Hypothalamus (tissue), 51 donors: ENCODE measurements at places on chromosomes 3 and 15.

DNA sequence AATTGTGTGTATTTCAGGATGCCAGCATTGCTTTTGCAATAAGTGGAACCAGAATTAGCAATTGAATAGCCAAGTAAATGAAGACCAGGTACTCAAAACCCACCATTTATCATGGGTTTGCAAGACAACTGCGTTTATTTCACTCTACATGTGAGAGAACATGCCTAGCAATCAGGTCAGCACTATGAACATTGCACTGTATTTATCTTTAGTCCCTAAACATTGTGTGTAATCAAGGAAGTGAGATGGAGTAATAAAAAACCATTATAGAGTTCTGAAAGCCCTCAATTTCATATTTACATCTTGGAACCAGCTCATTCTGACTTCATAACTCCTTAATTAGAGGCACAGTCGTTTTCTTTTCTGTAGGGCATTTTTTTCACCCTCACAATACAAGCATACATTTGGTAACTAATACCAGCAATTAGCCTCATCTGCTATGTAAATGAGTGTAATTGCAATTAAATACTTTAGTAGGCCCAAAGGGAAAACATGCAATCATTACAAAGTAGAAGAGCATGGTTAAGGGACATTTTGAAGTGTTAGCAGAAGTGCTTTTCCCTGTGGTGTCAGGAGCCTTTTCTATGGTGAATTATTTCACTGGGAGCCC lies 153.1 kb upstream of the DPH6 start:
- no peak for DNase-seq

DNA sequence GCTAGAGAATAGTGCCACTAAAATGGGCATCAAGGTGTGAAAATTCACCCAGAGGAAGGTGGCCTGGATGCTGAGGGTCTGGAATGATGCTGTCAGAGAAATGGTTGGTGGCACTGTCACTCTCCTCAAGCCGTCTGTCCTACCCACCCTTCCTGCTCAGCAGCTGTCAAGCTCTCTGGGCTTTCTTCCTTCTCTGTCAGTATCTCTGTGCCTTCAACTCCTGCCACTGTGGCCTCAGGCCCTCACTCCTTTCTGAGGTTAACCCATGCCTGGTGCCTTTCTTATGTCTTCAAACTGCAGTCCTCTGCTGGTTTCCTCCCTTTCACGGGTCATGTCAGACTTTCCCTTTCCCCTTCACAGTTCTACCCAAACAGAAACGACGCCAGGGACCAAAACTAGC lies 4.4 kb downstream of the MYO5C start:
- no peak for DNase-seq

DNA sequence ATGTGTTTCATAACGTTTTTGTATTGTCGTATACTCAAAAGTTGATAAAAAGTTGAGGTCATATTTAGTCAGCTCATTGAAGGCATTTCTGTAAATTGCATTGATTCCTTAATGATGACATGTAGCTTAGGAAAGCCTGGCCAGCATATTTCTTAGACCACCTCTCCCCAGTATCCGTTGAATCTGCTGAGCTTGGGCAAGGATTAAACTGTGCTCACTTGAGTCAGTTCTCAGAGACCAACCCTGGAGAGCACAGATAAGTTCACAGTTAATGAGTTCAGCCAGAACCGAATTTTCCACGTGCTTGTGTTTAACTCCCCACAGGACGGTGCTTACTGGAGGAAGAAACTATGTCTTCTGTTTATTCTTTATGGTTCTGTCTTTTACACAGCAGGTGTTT lies 132.7 kb downstream of the SLC25A26 start:
- no peak for DNase-seq

GRCh38 chr3:153927107-153927506 lies 194.1 kb upstream of the ARHGEF26 start:
- no peak for DNase-seq

DNA sequence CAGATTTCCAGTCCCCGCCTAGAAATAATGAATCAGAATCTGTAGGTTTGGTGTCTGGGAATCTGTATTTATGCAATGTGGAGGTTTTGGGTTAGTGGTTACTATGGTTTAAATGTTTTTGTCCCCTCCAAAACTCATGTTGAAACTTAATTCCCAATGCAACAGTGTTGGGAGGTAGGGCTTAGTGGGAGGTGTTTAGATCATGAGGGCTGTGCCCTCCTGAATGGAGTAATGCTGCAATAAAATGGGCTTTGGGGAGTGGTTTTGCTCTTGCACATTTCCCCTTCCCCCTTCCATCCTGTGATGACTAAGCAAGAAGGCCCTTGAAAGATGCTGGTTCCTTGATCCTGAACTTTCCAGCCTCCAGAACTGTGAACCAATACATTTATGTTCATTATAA lies 9.2 kb upstream of the RFC4 start:
- no peak for DNase-seq

DNA sequence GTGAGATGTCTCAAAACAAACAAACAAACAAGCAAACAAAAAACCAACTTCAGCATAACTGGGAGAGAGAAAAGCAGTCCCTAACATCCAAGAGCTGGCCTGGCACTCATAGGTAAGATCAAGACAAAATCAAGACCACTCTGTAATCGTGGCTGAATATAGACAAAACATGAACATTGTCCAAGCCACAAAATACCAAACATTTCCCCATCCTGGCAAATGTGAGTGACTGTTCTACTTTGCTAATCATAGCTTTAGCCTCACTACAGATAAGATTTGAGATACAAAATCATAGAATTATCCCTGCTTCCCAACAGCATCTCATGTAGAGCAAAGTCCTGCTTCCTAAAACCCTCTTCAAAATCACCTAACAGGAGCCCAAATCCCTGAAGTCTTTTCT lies 116.7 kb upstream of the PRTG start:
- DNase-seq: no peak

GRCh38 chr3:77815467-77815866 lies 775.6 kb downstream of the ROBO2 start:
- no peak for DNase-seq

- peak; percentile 13 for DNase-seq
These were observed at the start of gene ABHD17C for GRCh38 chr15:80695099-80695910. ABHD17C (plus strand) TSS chr15:80695310; CDS start chr15:80695430, 120 bp downstream.

DNA sequence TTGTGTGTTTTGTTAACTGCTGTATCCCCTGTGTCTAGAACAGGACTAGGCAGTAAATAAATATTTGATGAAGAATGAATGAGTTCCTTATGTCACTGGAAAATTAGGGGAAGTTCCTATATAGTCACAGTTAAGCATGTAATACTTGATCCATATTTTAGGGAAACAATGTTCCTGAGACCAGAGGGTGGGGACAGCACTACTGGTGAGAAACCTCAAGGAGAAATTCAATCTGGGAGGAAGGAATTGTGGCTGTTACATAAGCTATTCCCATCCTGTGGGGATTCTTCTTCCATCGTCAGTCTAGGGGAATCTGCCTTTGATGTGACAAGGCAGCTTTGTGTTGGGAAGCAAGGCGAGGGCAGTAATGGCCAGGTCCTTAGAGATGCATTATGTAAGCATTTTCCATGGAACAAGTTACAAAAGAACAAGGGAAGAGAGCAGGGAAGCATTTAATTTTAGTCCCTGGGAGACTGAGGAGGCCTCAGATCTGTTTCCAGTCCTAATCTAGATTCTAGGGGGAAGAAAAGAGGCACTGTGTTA lies 219.3 kb upstream of the TTC14 start:
- no peak for DNase-seq

- no peak for DNase-seq
These were observed 51.7 kb downstream of the SH3GL3 start for GRCh38 chr15:83498801-83499200.

DNA sequence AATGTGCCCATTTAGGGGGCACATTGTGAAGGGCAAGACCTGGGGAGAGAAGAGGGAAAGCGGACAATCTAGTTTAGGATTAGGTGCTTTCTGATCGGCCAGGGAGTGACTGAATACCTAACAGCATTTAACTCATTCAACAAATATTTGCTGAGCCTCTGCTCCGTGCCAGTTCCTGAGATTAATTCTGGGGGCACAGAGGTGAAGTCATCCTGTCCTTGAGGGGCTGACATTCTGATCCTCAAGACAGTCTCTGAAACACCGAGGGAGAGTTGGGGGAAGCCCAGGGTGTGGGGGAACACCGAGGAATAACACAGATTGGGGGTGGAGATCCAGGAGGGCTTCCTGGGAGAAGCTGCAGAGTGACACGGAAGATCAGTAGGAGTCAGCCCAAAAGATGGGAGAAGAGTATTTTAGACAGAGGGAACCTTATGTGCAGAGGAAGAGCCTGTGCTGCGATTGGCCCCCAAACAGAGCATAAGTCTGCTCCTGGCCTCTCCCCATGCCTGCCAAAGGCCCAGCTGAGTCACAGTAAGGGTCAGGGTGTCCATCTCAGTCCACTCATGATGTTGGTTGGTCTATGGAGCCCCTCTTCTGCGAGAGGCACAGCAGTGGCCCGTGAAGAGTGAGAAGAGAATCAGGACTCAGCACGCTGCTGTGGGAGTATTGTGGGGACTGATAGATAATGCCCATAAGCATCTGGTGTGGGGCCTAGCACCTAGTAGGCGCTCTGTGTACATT lies 60.2 kb downstream of the AMOTL2 start:
- no peak for DNase-seq

DNA sequence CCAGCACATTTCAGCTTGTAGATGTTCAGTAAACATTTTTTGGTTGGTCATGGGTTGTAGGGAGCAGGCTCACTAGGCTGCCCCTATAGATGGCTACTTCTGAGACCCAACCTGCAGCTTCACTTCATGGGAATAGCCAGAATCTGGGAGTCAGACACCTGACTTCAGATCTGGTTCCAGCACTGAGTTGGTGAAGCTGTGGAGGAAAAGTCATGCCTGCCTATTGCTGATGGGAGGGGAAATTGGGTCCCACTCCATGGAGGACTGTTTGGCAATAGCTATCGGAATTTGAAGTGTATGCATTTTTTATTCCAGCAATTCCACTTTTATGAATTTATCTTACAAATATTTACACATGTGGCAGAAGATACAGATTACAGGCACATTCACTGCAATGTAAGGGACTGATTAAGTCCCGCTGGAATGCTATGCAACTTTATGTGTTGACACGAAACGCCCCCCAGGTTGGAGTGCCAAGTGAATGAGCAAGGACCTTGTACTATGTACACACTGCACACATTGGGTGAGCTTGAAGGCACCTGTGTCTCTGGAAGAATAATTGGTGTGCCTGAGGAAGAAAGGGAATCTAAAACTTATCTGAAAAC lies 7.8 kb upstream of the CCR1 start:
- no peak for DNase-seq

DNA sequence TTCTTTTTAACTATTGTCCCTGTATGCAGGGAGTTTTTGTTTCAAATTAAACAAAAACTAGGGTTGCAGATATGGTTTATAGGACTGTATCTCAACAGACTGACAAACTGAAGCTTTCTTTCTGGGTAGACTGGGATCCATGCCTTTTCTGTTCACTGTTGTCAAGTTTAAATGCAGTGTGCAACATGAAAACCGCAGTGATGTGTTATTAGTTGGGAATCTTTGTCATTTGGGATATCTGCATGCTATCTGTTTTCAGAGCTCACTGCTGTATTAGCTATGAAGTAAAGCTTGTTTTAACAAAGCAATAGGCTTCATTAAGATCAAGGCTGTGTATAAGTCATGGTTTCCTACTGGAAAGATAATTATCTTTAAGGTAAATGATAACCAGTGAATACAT lies 21.4 kb upstream of the MCF2L2 start:
- DNase-seq: no peak

GRCh38 chr15:88904257-88904623 lies 8.9 kb upstream of the HAPLN3 start:
- DNase-seq: no peak

DNA sequence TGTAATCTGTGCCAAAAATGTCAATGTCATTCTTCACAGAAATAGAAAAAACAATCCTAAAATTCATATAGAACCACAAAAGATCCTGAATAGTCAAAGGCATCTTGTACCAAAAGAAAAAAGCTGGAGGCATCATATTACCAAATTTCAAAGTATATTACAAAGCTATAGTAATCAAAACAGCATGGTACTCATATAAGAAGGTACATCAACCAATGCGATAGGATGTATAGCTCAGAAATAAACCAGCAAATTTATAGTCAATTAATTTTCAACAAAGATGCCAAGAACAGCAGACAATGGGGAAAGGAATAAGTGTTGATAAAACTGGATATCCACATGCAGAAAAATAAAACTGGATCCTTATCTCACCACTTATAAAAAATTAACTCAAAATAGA lies 150.5 kb upstream of the PRICKLE2 start:
- no peak for DNase-seq

- no peak for DNase-seq
These were observed 508.5 kb downstream of the GABRG3 start for GRCh38 chr15:27479296-27480140.

DNA sequence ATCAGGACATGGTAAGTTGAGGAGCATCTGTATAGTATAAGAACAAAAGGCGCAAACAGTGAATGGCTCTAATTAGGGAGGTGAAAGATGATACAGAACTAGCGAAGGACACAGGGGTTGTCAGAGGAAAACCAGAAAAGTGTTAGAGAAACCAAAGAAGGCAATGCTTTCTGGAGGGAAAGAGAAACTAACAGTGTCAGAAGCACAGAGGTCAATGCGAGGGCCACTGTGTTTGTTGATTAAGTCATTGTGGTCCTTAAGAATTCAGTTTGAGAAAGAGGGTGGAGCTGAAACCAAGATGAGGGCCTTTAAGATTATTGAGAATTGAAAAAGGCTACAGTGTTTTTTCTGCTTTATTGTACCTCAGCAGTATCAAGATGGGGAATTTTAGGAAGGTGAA lies 28.8 kb downstream of the ATG7 start:
- DNase-seq: no peak
